ENCODE measurements at places on chromosomes 2 and 18. TPM values are rescaled to one million over a fixed set of nuclear protein-coding genes. Genes with fewer than 3 reads are reported as not detected.

DNA sequence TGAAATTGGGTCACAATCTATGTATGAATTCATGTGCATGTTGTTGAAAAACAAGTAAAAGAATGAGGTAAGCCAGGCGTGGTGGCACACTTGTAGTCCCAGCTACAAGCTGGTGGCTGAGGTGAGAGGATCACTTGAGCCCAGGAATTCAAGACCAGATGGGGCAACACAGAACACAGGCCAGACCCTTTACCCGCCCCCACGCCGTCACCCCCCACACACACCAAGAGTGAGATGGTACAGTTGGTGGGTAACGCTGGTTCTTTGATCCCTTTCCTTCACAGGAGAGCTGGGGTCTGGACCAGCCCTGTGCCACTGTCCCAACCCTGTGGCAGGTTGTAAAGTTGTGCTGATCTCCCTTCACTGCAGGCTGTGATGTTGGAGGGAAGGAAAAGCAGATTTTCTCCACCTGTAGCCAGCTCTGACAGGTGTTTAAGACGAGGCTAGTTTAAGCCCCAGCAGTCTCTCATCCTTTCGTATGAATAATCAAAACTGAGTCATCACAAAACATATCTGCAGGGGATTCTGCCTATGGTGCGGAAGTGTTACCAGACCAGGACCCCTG is 13.6 kb downstream of the B3GNT2 start:
- no peak for DNase-seq

GRCh38 chr2:182767578-182767977 is 51.5 kb downstream of the DNAJC10 start:
- peak; percentile 33 for DNase-seq

FAP gene
- total RNA-seq, result 8.7 TPM

GRCh38 chr2:19362094-19362754 is 3.8 kb upstream of the OSR1 start:
- DNase-seq, result peak; percentile 36

METAP1D gene
- 9.3 TPM for total RNA-seq

ADGRF3 gene
- total RNA-seq, result not detected

DNA sequence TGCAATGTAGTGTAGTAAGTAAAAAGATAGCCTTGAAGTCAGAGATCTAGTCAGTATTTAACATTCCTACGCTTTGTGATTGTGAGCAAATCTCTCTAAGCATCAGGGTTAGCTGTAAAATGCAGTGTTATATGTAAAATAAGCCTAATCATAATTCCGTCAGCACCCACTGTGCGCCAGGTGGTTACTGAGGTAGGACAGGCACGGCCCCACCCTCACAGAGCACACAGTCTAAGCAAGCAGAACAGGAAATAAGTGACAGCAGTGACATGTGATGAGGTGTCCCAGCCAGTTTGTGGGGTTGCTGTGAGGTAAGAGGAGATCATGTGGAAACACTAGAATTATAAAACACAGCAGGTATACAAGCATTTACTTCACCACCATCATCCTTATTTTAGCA is 267.1 kb downstream of the ICOS start:
- DNase-seq, result no peak

GRCh38 chr2:33573657-33574056 is 25.4 kb downstream of the FAM98A start:
- DNase-seq, result no peak

DNA sequence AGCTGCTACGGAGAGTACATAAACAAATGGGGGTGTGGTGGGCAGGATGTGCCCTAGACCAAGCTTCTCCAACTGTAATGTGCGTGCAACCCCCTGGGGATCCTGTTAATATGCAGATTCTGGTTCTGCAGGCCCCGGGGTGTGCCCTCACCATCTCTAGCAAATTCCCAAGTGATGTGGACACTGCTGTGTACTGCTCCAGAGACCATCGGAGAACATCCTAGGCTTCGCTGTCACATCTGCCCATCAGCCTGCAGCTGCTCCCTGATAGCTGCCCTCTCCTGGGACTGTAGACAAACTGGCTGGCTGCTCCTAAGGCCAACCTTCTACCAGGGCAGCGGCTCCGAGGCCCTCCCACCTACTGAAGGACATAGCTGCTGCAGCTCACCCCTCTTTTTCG is 3.2 kb downstream of the HS1BP3 start:
- no peak for DNase-seq

FOXD4L1 gene
- total RNA-seq, result 0.63 TPM

GRCh38 chr2:127191331-127192219 is 28.5 kb downstream of the CYP27C1 start:
- DNase-seq, result no peak

DNA sequence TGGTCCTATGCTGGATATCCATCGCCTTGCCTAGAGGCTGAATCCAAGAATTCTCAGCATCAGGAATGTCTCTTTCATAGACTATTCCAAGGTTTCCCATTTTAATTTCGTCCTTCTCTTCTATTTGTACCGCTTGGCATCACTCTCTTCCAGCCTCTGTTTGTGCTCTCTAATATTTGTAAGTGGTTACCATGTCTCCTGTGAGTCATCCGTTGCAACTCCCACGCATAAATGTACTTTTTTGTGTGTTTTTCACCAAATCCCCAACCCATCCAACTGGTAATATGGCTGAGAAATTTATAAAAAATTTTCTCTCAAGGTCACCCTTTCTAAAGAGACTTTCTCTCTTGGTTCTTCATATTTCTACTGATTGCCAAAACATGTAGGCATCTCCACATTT is 21.8 kb downstream of the COLEC12 start:
- no peak for DNase-seq

CD302 gene
- 0.12 TPM for total RNA-seq

DNA sequence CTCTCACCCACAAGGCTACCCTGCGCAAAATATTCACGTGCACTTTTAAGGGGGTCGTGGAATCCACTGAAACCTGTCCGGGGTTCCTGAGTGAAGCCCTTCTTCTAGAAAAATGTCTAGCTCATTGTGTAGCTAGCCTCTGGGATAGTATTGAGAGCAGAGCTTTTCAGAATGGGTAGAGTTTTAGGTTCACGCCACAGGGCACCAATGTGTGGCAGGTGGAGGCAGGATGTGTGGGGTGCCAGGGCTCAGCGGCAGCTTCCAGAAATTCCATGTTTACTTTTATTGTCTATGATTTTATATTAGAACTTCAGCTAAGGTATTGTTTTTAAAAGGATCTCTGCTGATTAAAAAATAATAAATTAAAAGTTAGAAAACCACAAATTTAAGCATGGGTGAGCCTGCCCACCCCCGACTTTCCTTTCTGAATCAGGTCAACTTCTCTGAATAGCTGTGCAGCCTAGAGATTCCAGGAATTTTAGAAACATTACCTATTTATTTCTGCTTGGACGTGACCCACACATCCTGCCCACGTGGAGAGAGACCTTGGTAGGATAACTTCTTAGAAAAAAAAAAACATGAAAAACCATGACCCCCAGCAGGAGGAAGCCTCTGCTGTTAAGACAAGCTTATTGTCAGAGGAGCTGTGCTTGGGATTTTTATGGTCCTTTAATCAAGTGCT is 163.7 kb downstream of the CTIF start:
- no peak for DNase-seq

DNA sequence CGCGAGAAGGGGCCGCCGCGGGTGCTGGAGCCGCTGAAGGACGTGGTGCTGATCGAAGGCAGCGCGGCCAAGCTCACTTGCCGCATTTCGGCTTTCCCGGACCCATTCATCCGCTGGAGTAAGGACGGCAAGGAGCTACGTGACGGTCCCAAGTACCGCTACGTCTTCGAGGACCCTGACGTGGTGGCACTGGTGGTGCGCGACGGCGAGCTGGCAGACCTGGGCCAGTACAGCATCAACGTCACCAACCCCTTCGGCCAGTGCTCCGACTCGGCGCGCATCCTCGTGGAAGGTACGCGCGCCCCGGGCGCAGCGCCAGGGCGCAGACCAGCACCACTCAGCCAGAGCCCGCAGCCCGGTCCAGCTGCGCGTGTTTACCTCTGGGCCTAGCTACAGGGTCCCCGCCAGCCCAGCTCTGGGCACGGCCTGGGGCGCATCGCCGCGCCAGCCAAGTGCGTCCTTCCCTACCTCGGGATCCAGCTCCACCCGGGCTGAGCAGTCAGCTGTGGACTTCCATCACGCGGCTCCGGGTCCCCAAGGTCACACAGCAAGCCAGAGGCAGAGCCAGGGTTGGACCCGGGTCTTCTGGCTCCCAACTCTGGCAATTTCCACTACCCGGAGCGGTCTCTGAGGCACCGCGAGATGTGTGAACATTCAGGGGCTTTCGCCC is 1.7 kb upstream of the GMPPA start:
- DNase-seq, result no peak

NOSTRIN gene
- total RNA-seq, result 0.44 TPM

DNA sequence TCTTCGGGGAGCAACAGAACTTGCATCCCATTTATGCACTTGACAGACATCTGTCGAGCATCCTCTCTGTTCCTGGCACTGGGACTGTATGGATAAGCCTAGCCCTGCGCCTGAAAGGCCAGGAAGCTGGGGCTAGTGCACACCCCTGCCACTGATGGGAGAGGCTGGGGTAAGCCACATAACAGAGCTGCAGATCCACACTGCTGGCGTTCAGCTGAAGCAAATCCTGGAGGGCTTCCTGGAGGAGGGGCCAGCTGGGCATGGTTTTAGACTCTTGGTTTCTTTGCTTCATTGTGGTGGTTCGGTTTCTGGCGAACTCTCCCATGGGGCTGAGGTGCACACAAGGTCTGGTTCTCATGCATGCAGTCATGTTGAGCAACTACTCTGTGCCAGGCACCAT is 45.5 kb upstream of the FOSL2 start:
- DNase-seq, result no peak

- DNase-seq, result no peak
Measured at GRCh38 chr2:147980940-147981528, 39.5 kb downstream of the ORC4 start.

GRCh38 chr2:41710944-41711343 is 336.9 kb upstream of the PKDCC start:
- DNase-seq, result peak; percentile 52

CMPK2 gene
- 0.40 TPM for total RNA-seq

DNA sequence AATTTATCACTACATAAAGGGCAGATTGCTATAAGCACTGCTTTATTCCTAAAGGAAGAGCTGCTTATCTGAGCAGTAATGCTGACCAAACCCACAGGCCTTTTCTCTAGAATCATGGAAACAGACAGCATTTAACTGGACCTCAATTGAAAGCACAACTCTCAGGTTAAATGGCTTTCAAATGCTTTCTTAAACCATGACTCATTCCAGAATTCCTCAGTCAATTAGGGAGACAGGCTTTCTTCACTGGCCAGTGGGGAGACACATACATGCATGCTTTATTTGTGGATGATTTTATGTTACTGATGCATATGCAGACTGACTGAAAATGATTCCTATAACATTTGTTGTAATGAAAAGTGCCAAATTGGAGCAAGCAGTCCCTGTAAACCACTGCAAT is 114.6 kb downstream of the ACVR1 start:
- DNase-seq, result no peak

AAMP gene
- 98.7 TPM for total RNA-seq

CPS1 gene
- total RNA-seq, result 18.4 TPM

GCG gene
- total RNA-seq, result not detected

DNA sequence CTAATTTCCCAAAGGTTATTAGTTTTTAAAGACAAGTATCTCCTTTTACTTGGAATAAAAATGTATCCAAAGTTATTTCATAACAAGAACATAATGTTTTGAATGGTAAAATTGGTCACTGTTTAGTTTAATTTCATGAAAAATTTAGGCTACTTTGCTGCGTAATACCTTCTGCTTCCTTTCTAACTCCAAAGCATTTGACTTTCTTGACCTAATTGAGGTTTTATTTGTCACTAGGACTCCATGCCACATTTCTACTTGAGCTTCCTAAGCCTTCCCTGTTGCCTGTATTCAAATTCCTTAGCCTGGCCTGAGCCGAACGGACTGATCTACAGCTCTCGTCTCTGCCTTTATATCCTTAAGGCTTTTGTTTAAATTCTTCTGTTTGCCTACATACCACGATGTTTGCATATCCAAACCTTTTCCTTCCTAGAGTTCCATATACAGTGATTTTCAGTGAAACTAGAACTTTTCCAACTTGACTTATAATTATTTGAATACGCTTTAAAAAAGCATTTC is 25.1 kb downstream of the ARMC9 start:
- DNase-seq, result no peak

GRCh38 chr2:38266382-38267061 is 110.6 kb downstream of the ATL2 start:
- DNase-seq, result no peak

DNA sequence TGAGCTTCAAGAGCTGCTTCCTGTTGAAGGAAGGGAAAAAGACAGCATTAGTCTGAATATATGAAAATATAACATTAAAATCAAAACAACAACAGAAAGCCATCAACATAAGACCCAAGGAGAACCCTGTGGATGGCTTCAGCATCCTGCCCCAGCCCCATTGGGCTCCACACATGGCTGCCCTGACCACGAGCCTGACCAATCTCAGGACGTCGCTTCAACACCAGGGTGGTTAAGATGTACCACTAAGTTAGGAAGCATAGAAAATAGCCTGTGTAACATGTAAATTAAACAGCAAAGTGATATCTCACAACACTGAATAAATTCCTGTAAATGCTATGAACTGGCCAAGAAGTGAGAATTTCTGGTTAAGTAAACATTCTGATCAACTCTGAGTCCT is 77.2 kb upstream of the CD226 start:
- no peak for DNase-seq

- no peak for DNase-seq
Measured at GRCh38 chr2:72895759-72896281, 8.6 kb downstream of the SPR start.

DNA sequence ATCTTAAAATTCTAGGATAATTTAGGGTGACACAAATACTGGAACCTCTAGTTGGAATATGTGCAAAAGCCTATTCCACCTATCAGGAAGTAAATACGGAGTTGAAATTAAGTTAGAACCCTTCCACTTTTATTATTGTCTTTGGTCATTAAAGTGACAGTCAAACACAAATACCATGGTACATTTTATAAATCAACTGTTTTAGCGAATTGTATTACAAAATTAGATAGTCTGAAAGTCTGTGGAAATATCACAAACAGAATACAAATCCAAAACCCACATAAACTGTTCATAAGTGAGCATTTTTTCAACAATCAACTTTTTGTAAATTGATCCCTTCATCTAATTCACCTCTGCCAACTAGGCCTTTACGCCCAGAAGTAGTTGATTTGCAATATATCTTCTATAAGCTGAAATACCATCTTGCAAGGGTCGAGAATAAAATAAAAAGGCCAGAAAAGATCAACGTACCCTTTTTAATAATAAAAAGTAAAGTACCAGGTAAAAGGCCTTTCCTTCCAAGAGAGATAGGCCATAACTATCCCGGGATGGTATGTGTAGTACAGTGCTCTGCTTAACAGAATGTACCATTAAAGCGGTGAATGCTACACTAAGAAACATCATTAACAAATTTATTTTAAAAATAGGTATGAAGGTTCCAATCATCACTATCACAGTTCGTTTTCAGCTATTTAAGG is 1.3 kb downstream of the USP34 start:
- DNase-seq, result peak; percentile 31

GRCh38 chr2:3604991-3605961 is 10.4 kb downstream of the COLEC11 start:
- peak; percentile 70 for DNase-seq

GRCh38 chr2:54388076-54388475 is 68.1 kb upstream of the SPTBN1 start:
- DNase-seq, result no peak

SP5 gene
- total RNA-seq, result not detected
